AG09319 (cell line): ENCODE measurements at places on chromosomes 12 and 14.

GRCh38 chr12:98244136-98244535 lies 271.3 kb upstream of the TMPO start:
- DNase-seq: no peak

DNA sequence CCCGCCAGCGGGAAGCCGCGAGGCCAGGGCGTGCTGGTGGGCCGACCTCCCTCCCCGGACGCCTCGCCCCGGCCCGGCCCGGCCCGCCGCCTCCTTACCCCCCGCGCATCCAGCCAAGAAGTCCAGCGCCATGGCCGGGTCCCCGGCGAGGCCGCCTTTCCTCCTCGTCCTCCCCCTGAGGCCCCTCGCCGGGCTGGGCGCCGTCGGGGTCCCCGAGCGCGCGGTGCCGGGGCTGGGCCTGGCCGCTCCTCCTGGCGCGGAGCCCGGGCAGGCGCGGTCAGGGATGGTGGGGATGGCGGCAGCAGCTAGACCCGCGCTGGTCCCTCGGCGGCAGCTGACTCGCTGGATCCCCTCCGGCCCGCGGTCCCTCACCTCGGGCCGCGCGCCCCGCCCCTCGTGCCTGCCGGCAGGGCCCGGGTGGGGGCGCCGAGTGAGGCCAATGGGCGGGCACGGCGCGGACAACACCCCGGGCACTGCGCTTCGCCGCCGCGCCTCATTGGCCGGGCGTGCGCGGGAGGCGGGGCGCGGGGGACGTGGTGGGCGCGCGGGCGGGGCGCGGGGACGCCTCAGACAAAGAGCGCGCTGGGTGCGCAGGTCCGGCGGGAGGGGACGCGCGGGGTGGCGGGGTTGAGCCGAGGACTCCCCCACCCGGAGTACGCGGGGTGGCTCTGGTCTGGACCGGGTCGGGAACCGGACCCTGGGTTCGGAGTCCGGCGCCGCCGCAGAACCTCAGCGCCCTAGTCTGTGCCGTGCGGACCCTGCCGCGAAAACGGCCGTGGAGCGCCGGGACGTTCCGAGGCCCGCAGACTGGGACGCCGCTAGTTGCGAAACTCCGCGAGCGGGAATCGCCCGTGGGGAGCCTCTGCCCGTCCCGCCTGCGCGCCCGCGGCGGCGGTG lies at the start of gene SLC25A29:
Gene SLC25A29 (minus strand): TSS at position 344 of the 897 bp plus-strand sequence. CDS start 212 bp downstream, at position 132.
- DNase-seq: peak; percentile 37

DNA sequence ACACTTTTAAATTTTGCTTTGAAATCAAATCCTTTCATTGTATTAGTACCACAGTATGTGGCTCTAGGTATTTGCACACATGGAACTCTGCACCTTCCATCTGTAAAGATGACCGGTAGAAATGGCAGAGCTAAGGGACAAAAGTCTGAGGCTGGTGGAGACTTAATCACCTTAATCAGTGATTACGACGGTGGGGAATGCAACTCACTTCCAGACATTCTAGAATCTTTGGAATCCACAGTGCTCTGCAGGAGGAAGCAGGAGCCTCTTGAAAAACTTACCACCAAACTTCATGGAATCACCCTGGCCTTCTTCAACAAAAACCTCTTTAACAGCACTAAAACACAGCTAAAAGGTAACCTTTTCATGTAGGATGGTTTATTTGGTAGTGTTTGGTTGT lies 3.9 kb upstream of the DACT1 start:
- no peak for DNase-seq

- no peak for DNase-seq
Observed at GRCh38 chr12:102958073-102958829, 777 bp downstream of the ASCL1 start.

DNA sequence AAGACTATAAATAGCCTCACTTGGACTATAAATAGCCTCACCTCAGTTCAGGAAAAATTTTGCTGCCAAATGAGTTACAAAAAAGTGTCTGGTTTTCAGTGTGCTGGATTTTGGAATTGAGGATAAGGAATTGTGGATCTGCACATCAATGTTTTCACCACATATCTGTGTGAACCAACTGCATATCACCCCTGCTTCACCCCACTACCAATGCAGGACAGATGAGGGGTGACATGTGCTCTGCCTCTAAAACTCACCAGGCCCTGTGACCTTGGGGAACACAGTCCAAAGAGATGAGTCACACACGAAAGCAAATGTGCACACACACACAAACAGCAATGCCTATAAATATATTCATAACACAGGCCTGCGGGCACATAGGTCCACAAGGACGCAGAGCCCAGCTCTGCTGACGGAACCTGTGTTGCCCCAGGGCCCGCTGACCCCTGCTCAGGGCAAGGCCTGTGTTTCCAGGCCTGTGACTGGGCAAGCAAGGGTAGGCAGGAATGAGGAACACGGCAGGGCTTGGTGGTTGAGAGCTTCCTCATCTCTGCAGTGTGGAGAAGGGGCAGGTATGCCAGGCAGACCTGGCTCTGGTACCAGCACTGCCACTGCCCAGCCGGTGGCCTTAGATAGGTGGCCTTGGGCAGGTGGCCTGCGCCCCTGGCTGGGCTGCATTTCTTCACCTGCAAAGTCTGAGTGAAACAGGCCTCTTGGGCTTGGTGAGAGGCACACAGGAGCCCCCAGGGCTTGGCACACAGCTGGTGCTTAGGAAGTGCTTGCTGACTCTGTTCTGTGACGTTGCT lies 82.4 kb downstream of the ARL6IP4 start:
- DNase-seq: no peak

DNA sequence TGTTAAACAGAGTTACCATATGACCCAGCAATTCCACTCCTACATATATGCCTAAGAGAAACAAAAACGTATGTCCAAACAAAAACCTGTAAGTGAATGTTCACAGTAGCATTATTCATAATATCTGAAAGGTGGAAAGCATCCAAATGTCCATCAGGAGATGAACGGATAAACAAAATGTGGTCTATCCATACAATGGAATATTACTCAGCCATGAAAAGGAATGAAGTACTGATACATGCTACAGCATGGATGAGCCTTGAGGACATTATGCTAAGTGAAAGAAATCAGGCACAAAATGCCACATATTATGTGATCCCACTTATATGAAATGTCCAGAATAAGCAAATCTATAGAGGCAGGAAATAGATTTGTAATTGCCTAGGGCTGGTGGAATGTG lies 16.8 kb downstream of the MOK start:
- no peak for DNase-seq
